ENCODE measurements at places on chromosomes 5 and 9. TPM values are rescaled to one million over a fixed set of nuclear protein-coding genes. Genes with fewer than 3 reads are reported as not detected.

Gene PCDHGA2
- not detected for polyA plus RNA-seq

Gene ADAMTS16
- polyA plus RNA-seq = not detected

Gene ZNF618
- 2.8 TPM for polyA plus RNA-seq

Gene PCDHB2
- 0.09 TPM for polyA plus RNA-seq

Gene MAMDC2
- 7.0 TPM for polyA plus RNA-seq

Gene HMMR
- 11.6 TPM for polyA plus RNA-seq

Gene HIGD2A
- 172 TPM for polyA plus RNA-seq

Gene ANKRD20A1
- polyA plus RNA-seq = 0.09 TPM

Gene ALDH1B1
- polyA plus RNA-seq = 15.3 TPM

Gene CORO2A
- polyA plus RNA-seq = 12.9 TPM

Gene C9orf50
- not detected for polyA plus RNA-seq

Gene SLC28A3
- polyA plus RNA-seq = 0.10 TPM

Gene PCDHB11
- polyA plus RNA-seq = not detected

Gene PRLR
- not detected for polyA plus RNA-seq

Gene SHISAL2B
- not detected for polyA plus RNA-seq

Gene PDCD1LG2
- polyA plus RNA-seq = 9.2 TPM

Gene SLC23A1
- polyA plus RNA-seq = not detected

Gene CDC14B
- 3.8 TPM for polyA plus RNA-seq

Gene CXCL14
- polyA plus RNA-seq = 0.57 TPM

Gene PHAX
- polyA plus RNA-seq = 29.4 TPM

Gene KCNN2
- 0.06 TPM for polyA plus RNA-seq

Gene NTNG2
- polyA plus RNA-seq = 0.06 TPM

Gene DNAI1
- not detected for polyA plus RNA-seq

Gene SAP30L
- polyA plus RNA-seq = 37.1 TPM

Gene SLC1A3
- 5.3 TPM for polyA plus RNA-seq

Gene TGFBI
- polyA plus RNA-seq = 77.4 TPM

Gene WDR55
- polyA plus RNA-seq = 17.4 TPM

Gene ORM2
- polyA plus RNA-seq = not detected

Gene PDGFRB
- not detected for polyA plus RNA-seq

Gene FCN1
- not detected for polyA plus RNA-seq

Gene ALDOB
- polyA plus RNA-seq = not detected

Gene FCHO2
- 2.6 TPM for polyA plus RNA-seq

Gene C9orf152
- polyA plus RNA-seq = not detected

Gene HAVCR2
- polyA plus RNA-seq = not detected

Gene IFNB1
- not detected for polyA plus RNA-seq

Data from foreskin keratinocyte (primary cell).